ENCODE measurements at places on chromosomes 11 and 22.

GRCh38 chr11:44684859-44685281 lies 41.9 kb upstream of the TSPAN18 start:
- DNase-seq: no peak

DNA sequence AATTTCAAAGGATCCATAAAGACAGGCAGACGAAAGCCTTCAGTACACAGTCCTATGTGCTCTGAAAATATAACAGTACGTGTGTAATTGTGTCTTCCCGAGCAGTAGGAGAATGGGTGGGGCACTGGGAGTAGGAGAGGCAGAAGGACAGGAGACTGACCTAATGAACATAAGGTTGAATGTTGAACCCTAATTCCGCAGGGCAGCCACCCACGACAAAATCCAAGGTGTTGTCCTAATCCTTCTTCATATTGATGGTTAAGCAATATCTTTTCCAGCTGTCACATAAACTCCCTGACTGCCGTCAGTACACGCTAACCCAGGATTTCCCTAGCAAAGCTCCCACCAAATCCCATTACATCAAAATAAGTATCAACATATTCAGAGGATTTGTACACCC lies 34.5 kb downstream of the SPATA19 start:
- DNase-seq: no peak

- DNase-seq: no peak
Observed at GRCh38 chr11:11230802-11231562, 122.1 kb downstream of the CSNK2A3 start.

DNA sequence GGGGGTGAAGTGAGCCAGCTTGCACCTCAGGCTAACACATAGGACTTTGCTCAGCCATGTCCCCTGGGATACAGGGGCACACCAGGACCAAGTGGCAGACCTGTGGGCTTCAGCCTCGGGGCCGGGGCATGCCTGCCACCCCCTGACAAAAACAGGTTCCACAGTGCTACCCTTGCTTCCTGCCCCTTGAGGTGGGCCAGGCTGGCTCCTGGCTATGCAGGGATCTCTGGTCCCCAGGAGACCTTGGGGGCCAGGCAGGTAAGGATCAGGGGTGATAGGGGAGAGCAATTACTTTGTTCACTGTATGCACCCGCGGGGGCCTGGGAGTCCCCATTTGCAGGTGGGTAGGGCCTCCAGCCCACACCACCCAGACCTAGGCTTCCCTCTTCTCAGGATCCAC lies 2.4 kb upstream of the MYO7A start:
- no peak for DNase-seq

DNA sequence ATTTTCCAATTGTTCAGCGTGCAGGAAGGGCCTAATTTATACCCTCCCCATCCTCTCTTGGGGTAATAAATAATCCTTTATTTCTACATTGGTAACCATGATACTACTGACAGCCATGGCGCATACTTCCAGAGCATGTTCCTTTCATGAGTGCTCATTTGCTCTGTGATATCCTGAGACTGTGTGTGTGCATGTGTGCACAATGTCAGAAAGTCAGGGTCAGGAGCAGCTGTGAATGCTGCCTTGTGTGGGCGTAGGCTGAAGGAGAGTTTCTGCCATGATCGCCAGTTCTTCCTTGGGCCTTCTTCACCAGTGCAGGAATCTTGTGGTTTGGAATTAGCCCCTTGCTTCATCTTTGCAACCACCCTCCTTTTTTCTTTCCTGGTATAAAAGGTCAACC lies 10.2 kb downstream of the TUBA8 start:
- no peak for DNase-seq

DNA sequence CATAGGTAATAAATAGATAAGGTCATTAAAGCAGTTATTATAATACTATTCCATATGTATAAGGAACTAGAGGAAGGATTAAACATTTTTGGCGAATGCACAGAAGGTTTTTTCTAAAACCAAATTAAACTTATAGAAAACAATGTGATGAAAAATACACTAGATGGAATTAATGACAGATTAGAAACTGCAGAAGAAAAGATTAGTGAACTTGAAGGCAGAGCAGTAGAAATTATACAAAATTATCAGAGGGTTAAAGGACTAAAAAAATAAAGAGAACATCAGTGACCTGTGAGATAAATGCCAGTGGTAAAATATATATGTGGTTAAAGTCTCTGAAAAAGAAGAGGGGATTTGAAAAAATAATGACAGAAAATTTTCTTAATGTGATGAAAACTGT lies 74.0 kb downstream of the IGLL5 start:
- no peak for DNase-seq

DNA sequence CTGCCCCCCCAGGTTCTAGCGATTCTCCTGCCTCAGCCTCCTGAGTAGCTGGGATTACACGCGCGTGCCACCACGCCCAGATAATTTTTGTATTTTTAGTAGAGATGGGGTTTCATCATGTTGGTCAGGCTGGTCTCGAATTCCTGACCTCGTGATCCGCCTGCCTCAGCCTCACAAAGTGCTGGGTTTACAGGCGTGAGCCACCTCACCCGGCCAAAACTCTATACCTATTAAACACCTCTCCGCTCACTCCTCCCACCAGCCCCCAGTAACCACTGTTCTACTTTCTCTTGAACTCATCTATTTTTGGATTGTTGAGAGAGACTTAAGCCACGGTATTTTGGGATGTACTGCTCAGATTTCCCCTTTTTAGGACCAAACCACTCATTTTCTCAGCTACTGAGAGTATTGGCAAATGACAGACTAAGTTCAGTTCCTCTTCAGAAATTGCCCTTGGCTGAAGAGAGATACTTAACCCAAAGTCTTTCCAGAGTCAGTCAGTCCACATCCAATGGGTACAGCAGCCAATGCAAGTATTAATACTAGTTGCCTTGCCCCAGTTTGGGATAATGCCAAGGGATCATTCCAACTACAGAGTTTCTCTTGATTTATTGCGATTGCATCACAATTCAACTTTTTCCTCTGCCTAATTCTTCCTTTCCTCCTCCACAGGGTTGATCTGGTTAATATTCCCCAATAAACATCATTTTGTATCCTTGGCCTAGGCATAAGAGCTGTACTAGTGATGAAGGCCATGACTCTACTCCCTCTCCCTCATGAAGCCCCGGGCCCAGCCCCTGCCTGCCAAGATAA lies 36.8 kb upstream of the CSTF3 start:
- DNase-seq: no peak

GRCh38 chr22:23878219-23878618 lies 16.0 kb upstream of the MIF start:
- no peak for DNase-seq

DNA sequence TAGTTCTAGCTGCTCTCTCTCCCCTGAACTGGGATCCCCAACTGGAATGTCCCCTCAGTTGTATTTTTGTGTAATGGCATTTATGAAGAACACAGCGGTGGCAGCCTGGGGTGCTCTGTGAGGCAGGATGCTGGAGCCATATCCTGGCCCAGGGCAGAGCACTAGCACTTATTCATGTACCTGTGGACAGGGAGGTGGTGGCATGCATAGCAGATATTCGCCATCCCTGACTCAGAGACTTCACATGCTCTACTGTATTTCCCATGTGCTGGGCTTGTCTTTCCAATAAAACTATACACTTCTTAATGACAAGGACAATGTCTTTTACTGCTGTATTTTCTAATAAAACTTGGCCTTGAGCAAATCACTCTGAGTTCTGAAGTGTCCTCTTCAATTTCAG lies 125.3 kb downstream of the ADAMTS15 start:
- DNase-seq: no peak

GRCh38 chr22:43343262-43343669 lies at the start of gene SCUBE1:
SCUBE1 (minus strand) TSS chr22:43343372; CDS start chr22:43343261, 111 bp downstream.
- DNase-seq: no peak

DNA sequence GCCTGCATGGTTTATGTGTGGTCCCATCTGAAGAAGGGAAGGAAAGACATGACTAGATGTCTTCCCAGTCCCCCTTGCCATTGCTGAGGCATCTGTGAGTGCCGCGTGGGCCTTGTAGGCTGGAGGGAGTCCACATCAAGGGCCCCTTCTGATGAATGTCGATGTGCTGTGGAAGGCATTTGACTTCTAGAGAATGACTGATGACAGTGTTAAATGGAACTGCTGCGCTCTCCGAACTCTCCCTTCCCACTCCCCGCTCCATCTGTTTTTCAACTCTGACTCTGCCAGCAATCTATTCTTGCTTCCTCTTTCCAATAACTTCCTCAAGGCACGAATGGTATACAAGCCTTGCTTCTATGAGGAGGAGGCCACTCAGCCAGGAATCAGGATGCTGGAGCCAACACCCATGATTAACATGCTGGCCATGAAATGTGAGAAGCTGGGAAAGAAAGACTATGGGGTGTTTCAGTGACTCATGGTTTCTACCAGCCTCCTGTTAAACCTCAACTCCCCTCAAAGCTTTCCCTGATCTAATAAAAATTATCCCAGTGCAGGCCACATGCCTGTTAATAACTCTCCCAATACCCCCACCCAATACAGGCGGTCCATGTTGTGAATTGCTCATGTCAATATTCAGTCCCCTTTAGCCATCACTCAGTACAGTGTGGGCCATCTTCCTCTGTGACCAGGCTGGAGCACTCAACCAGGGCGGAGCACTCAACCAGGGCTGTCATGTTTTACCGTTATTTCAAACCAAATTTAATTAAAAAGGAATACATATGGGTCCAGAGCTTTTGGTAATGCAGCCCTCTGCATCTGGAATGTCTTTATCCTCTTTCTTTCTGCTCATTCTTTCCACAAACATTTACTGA lies 46.4 kb upstream of the TBCEL start:
- DNase-seq: peak; percentile 21

DNA sequence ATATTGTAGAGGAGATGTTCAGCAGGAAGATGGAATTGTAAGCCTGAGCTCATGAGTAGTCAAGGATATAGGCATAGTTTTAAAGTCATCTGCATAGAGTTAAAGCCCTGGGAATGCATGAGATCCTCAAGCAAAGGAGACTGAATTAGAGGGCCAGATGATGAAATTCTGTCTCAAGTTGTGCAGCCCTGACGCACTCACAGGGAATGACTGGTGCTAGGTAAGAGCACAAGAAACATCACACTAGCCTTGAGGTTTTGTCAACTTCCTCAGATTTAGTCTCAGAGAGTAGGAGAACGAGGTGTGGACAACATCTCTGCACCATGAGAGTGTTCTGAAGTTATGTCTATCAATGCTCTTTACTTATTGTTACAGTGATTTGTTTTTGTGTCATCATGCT lies 5.8 kb downstream of the RAB38 start:
- no peak for DNase-seq

- no peak for DNase-seq
Observed at GRCh38 chr11:115480611-115481010, 23.6 kb downstream of the CADM1 start.

DNA sequence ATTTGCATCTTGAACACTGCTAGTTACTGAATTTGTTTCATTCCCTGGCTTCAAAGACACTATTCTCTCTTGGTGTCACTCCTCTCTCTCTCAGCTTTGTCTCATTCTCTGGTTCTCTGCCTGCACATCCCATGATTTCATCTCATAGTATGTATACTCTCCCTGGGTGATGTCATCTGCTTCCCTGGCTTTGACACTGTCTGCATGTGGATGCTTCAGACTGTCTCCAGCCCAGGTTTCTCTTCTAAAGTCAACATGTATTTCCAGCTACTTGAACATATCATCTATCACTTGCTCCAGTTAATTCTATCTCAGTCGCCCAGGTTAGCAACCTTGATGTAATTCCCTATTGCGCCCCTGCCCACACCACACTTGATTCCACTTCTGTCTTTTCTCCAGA lies 9.3 kb upstream of the ACAT1 start:
- DNase-seq: no peak

- no peak for DNase-seq
Observed at GRCh38 chr11:108775324-108775723, 110.5 kb downstream of the DDX10 start.

DNA sequence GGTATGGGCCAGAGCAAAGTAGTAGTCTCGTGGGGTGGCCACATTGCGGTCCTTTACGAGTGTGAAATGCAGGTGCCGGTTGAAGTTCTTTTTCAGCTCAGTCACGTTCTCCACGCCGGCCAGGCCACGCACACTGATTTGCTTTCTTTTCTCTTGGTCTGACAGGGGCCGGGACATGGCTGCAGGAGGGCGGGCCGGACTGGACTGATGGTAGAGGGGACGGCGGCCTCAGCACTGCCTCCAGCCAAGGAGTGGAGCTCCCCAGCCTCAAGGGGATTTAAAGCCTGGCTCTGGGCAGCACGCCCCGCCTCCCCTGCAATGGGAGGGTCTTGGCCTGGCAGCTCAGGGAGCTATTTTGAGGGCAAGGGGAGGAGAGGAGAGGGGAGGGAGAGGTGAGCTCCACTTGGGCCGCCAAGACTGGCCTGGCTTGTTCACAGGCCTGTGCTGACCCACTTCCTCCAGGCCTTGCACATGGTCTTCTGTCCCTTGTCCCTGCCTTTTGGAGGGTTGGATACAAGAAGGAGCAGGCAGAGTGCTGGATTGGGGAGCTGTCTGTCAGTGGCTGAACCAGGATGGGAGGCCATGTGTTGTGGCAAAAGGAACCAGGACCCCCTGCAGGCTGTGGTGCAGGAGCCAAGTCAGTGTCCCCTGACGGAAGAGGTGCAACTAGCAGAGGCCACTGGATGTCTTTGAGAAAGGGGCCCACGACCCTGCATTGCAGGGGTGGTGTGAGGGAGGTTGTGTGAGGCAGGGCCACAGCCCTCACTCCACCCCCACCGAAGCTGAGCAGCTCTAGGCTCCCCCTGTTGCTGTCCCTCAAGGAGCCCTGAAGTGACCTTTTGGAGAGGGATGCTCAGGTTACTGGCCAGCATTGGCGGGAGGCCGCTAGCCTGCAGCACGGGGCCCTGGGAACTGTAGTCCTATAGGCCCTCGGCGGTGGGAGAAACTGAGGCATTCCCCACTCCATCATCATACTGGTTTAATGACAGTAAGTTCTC lies at the start of gene PYGM:
PYGM (minus strand) TSS at position 253 of the 998 bp plus-strand sequence; CDS start at position 177, 76 bp downstream.
- DNase-seq: no peak

DNA sequence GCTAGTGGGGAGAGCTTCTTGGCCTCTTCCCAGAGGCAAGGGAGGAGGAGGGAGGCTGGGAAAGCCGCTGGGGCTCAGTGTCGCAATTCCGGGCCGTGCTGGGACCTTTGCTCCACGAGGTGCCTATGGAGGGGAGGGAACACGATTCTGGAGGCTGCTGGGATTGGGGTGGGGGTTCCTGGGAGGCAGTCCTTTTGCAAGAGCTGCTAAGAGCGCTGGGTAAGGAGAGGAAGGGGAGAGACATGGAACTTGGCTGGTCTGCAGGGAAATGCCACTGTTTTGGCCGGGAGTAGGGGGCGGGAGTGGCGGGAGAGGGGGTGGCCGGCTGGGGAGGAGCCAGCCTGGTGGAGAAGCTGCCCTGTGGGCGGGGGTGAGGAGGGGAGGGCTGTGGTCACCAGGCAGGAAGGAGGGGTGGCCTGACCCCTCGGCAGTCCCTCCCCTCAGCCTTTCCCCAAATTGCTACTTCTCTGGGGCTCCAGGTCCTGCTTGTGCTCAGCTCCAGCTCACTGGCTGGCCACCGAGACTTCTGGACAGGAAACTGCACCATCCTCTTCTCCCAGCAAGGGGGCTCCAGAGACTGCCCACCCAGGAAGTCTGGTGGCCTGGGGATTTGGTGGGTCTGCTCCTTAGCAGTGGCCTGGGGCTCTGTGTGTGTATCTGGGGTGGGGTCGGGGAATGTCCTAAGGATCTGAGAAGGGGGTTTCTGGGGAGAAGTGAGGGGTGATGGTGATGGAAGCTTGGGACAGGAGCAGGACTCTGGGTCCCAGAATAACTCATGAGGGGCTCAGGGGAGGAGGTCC lies at the start of gene NR1H3:
NR1H3 (plus strand) TSS at position 480 of the 800 bp plus-strand sequence. CDS start 1,221 bp downstream, outside the sequence.
- DNase-seq: peak; percentile 80

Measured in HCEC 1CT (cell line).